Colonic mucosa (tissue), 4 donors: ENCODE measurements at places on chromosomes 1 and 21. TPM values are rescaled to one million over a fixed set of nuclear protein-coding genes. Genes with fewer than 3 reads are reported as not detected.

DNA sequence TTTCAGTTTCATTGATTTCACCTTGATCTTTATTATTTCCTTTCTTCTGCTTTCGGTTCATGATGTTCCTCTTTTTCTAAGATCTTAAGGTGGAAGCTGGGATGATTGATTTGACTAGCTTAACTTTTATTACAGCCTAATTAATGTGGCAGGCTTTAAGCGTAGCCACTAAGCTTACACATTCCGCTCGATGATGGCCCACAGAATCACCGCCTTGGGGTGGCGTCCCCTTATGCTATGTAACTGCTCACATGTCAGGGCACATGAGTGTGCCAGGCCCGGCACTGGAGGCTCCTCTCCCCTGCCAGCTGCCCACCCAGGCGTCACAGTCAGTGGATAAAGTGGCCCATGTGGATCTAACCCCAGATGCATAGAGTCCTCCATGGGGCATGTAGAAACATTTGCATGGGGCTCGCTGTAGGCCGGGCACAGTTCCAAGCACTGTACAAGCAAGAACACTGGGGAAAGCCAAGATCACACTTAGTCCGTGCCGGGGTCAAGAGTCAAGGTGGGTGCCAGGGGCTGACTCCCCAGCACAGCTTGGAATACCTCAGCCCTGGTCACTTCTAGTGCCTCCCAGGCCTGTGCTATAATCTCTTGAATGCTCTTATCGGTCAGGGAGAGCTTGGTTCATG lies 41.7 kb downstream of the PKNOX1 start:
- no peak for DNase-seq

DNA sequence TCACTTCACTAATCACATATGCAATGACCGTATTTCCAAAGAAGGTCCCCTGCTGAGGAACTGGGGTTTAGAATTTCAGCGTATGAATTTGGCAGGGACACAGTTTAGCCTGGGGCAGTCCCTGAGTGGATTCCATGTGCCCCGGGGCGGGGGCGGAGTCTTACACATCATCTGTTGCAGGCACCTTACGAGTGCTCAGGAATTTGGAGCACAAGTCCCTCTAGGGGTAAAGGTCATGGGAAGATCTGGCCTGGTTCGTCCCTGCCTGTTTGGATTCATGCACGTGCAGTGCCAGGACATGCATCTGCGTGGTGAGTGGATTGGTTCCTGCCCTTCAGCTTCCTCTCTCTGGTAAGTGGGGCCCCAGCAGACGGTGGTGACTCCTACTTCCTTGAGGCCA lies 208.3 kb upstream of the C1orf174 start:
- no peak for DNase-seq

DNA sequence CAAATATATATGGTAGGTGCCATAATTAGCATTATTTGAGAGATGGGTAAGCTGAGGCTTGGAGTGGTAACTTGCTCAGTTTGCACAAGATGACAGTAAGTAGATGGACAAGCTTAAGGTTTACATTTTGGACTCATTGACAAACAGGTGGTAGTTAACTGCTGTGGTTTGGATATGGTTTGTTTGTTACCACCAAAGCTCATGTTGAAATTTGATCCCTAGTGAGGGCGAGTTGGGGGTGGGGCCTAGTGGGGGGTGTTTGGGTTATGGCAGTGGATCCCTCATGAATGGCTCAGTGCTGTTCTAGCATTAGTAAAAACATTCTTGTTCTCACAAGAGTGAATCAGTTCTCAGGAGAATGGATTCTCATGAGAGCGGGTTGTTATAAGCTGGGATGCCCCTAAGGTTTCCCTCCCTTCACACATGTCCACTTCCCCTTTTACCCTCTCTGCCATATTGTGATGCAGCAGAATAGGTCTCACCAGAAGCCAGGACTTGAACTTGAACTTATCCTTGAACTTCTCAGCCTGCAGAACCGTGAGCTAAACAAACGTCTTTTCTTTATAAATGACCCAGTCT lies 6.6 kb upstream of the PRRX1 start:
- no peak for DNase-seq

- DNase-seq: no peak
Measured at GRCh38 chr1:156618853-156619581, at the start of gene HAPLN2. Gene HAPLN2 (plus strand): TSS chr1:156619415. CDS start chr1:156623491, 4,076 bp downstream.

DNA sequence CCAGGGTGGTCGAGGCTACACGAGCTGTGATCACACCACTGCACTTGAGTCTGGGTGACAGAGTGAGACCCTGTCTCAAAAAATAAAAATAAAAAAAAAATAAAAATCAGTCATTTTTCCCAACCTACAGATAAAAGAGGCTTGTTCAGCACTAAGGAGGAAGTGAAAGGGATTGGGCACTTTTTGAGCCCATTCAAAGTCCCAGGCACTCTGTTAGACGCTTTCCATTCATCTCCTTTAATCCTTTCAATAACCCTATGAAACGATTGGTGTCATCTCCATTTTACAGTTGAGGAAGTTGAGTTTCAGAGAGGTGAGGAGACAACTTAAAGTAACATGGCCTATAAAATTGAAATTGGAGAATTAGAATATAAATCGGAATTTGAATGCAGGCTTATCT lies 10.4 kb upstream of the AGO4 start:
- no peak for DNase-seq

- no peak for DNase-seq
Measured at GRCh38 chr1:23485002-23485332, 988 bp upstream of the ASAP3 start.

- DNase-seq: no peak
Measured at GRCh38 chr21:35159881-35160280, 110.8 kb upstream of the RUNX1 start.

GRCh38 chr1:212438831-212439237 lies 6.1 kb downstream of the NENF start:
- no peak for DNase-seq

GRCh38 chr21:25709684-25710265 lies 24.9 kb downstream of the ATP5PF start:
- DNase-seq: no peak

GRCh38 chr1:77976433-77977076 lies 2.3 kb downstream of the FUBP1 start:
- no peak for DNase-seq

- DNase-seq: no peak
Measured at GRCh38 chr1:215772151-215772550, 205.0 kb downstream of the KCTD3 start.

GRCh38 chr1:241660424-241660972 lies 8.4 kb downstream of the WDR64 start:
- DNase-seq: no peak

DNA sequence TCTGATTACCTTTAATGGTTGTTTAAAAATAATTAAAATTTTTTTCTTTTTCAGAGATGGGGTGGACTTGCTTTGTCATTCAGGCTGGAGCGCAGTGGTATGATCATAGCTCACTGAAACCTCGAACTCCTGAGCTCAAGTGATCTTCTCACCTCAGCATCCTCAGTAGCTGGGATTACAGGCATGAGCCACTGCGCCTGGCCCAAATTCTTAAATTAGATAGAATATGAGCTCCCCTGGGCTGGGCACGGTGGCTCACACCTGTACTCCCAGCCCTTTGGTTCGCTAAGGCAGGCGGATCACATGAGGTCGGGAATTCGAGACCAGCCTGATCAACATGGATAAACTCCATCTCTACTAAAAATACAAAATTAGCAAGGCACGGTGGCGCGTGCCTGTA lies 17.0 kb downstream of the CERS2 start:
- no peak for DNase-seq

- no peak for DNase-seq
Measured at GRCh38 chr1:162397943-162398560, 13.9 kb downstream of the SH2D1B start.

DNA sequence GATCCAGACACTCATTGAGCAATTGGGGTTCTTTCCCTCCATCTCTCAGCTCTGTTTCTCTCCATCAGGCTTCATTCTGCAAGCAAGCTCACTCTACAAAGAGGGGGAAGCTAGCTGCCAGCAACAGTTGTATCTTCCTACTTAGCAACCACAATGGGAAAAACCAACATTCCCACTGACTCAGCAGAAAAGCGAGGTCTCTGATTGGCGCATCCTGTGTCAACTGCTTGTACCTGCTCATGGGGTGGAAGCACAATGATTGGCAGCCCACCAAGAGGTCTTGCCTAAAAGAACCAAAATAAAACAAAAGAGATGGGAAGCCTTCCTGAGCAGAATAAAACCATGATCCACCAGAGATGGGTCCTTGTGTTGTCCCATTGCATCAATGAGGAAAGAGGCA lies 4.0 kb upstream of the CDA start:
- DNase-seq: no peak

GRCh38 chr1:168333562-168334276 lies 53.0 kb downstream of the TBX19 start:
- no peak for DNase-seq

GRCh38 chr1:221150996-221151395 lies 271.8 kb downstream of the HLX start:
- no peak for DNase-seq

- DNase-seq: no peak
Measured at GRCh38 chr1:91428182-91428798, 23.7 kb upstream of the HFM1 start.

GRCh38 chr21:17391811-17392340 lies 121.0 kb upstream of the CXADR start:
- DNase-seq: no peak

HMGB4 gene
- not detected for total RNA-seq

APOBEC4 gene
- not detected for total RNA-seq

GJA8 gene
- total RNA-seq: not detected

VAV3 gene
- total RNA-seq: 73.0 TPM
